ENCODE measurements at places on chromosomes 7 and 10.

DNA sequence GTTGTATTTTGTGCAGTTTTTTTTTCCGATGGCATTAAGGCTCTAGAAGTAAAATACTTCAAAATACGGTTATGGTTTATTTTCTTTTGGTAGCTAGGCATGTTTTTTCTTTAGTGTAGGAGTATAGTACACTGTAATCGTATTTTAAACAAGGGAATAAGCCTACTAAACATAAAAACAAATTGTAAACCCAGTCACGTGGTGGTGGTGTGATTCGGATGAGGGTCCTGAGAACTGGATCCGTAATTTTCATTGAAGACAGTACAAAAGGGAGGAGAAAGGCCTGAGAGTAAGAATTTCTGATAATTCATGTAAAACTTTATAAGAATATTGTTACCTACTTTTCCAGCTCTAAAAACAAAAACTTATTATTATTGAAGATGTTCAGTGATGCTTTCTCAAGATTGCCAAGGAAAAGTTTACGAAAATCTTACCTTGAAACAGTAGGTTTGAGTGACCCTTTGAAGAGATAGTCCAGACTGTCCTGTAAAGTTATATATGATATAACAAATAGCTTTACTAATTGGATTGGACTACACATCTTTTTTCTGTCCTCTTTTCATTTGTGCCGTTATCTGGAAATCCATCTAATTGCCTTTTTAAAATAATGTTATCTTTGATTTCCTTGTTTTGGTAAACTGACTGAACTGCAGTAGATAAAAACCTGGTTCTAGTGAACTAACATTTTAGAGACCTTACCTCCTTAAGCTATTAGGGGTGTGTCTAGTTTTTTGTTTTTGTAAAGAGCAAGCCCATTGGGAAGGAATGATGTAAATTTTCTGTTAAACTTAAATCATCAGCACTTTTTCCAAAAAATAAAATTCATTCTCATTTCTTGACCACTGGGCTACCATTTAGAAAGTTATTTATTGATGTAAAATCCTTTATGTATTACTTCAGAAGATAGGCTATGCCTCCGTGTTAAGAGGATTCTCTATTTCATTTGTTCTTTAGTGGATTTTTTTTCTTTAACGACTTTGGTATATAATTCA lies 1.0 kb upstream of the PBLD start:
- DNase-seq = no peak

- DNase-seq = no peak
These were observed 604 bp upstream of the STAM start for GRCh38 chr10:17643339-17643754.

DNA sequence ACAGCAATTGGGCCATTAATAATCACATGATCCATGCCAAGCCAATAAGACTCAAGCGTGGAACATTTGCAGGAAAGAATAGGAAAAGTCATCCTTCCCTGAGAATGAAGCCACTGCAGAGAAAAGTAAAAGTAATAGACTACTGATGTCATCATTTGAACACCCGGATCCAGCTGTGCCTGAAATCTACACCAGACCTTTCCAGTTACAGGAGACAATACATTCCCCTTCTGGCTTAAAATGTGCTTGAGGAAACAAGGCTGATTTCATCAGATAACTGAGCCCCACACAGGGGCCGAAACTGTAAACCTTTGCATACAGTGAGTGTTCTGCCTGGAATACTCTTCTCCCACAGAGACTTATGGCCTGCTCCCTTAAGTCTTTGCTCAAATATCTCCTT lies 232.8 kb downstream of the KCNMA1 start:
- no peak for DNase-seq

GRCh38 chr10:80720549-80720948 lies 182.8 kb downstream of the SH2D4B start:
- no peak for DNase-seq
